Activated CD4-positive, alpha-beta T cell treated with anti-CD3 and anti-CD28 coated beads, Interleukin-2, amount 50 U/mL, for 24 hours (primary cell): ENCODE measurements at places on chromosomes 3 and 15.

DNA sequence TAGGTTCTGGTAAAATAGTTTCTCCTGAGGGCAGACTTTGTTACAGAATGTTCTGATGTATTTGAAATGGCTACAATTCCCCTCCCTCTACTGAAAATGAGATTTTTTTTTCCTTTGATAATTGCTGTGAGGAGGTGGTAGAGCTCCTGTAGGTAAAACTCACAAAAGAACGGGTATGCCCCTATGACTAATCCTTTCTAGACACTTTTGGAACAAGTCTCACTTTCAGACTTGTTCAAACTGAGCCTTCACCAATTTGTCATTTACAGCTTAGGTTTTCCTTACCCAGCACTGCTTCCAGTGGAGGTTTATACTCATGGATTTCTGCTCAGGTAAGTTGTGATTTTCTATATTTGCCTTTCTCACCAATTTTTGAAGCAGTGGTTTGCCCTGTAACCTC, 115.6 kb downstream of the NLGN1 start:
- no peak for DNase-seq

DNA sequence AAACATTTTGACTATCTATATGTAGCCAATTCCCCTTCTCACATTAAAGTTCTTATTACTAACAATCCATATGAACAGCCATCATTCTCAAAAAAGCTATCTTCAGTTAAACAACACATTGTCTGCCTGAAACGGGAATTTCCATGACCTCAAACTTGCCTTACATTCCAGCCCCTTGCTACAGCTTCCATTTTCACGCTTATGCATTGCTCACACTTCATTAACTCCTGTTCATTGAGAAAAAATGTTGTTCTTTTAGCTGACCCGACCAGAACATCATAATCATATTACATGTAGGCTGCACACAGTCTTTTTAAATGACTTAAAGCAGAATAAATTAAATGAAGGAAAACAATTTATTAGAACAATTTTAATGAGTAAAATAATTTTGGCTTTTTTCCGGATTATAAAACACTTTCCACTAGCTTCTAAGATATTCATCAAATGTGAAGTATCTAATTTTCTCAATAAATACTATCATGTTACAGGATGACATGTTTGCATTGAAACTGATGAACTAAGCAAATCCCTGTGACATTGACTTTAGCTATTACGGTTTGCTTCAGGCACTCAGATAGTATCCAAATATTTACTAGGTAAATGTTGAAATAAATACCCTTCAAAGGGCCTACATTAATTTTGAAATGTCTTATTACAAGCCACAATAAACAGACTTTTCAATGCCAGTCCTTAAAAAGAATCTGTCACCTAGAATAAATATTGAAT, 49.9 kb downstream of the P3H2 start:
- no peak for DNase-seq

- DNase-seq: no peak
Observed at GRCh38 chr3:156050918-156051317, 69.5 kb upstream of the KCNAB1 start.

- DNase-seq: no peak
Observed at GRCh38 chr3:50323614-50324199, 1.2 kb upstream of the HYAL2 start.

GRCh38 chr3:67018789-67019526, 20.9 kb downstream of the KBTBD8 start:
- no peak for DNase-seq

GRCh38 chr15:29896062-29896461, 73.8 kb upstream of the TJP1 start:
- DNase-seq: no peak

GRCh38 chr3:111362381-111363009, 179.5 kb upstream of the CD96 start:
- no peak for DNase-seq

DNA sequence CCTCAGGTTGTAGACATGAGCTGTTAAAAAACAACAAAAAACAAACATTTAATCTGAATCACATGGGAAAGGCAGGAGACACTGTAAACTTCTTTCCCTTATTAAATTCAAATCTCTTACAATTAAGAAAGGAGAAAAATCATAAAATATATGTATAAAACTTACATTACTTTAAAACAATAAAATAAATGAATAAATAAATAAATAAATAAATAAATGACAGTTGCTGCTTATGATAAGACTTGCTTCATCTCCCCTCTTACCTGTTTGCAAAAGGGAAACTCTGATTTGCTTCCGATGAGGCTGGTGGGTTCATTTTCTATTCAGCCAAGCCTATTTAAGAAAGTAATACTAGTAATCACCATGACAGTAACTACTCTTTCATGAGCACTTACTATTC, 353.4 kb upstream of the TBL1XR1 start:
- DNase-seq: no peak
